LHCN-M2 (cell line): ENCODE measurements at places on chromosomes 6 and 20.
A peak's percentile ranks its signal among the peaks of the same experiment; 100 is the strongest.

DNA sequence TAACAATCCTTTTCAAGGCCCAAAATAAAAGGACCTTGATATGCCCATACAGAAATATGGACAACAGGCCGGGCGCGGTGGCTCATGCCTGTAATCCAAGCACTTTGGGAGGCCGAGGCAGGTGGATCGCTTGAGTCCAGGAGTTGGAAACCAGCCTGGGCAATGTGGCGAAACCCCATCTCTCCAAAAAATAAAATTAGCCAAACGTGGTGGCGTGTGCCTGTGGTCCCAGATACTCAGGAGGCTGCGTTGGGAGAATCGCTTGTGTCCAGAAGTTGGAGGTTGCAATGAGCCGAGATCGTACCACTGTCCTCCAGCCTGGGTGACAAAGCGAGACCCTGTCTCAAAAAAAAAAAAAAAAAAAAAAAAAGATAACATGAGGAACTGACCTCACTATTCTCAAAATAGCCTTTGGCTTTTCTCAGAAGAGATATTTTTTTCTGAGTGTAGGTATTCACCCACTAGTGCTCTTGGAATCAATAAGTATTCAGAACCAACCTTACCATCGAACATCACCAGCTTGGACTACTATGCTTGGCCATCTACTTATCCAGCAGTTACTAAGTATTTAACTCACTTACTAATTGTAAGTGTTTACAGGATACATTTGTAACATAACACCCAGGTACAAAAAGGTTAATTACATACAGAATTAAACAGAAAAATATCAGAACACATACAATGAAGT is 99.2 kb downstream of the OR2B2 start:
- DNase-seq = no peak

GRCh38 chr6:134400941-134401340 is 83.0 kb upstream of the SGK1 start:
- DNase-seq = no peak

- DNase-seq = no peak
Measured at GRCh38 chr6:138219398-138219797, 1.1 kb upstream of the PBOV1 start.

GRCh38 chr20:16575390-16576140 is 2.3 kb upstream of the KIF16B start:
- no peak for DNase-seq

DNA sequence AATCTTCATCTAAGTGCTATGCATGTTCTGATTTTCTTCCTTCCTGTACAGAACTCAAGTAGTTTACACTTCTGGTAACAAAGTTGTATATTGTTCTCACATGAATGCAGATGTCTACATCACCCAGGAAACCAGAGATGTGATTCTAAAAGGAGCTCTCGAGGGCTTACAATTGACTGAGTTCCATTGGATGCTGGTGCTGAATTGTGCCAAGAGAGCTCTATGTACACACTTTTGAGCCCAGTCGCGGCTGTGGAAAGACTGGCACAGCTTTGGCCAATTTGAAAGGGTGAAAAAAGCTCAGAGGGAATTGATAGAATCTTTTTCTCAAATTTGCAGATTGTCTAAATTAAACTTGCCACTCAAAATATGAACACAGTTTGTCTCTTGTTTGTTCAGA is 340.7 kb downstream of the LMBRD1 start:
- no peak for DNase-seq

- DNase-seq = no peak
Measured at GRCh38 chr6:160931378-160932310, 59.9 kb upstream of the MAP3K4 start.

- DNase-seq = peak; percentile 19
Measured at GRCh38 chr6:43896329-43897255, 126.6 kb downstream of the VEGFA start.

GRCh38 chr6:138815797-138816528 is 20.1 kb downstream of the ECT2L start:
- peak; percentile 71 for DNase-seq

DNA sequence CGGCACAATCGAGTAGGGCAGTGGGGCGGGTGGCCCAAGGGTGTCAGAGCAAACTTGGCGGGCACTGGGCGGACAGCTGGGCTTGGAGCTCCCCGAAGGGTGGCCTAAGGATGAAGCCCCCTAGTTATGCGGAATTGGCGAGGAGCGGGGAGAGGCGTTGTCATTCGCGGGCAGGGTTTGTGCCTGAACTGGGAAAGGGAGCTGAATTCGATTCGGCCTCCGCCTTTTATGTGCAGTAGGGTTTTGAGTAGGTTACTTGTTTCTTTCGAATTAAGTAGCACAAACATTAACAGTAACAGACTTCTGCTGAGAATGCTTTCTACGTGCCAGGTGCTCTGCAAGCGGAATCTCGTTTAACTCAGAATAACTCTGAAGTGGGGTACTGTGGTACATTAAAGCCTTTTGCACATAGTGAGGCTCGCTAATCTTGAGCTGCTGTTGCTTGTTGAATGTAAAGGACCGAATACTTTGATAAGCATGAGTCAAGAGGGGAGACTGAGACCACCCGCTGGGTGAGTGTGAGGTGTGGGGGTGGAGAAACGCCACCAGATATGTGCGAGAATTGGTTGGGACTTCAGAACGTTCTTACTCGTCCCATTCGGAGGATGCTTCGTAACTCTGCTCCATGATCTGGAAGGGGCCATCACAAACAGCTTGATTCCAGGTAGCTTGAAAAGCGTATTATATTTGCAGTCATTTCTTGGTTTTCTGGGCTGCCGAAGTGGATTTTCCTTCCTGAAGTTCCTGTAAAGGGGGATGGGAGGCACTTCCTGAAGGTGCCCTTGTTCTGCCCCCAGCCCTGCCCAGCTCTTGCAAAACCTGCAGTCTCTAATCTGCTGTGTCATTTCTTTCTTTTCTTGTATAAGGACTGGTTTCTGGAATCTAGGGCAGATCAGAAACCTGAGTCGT is 833 bp downstream of the RAB5IF start:
- DNase-seq = no peak

DNA sequence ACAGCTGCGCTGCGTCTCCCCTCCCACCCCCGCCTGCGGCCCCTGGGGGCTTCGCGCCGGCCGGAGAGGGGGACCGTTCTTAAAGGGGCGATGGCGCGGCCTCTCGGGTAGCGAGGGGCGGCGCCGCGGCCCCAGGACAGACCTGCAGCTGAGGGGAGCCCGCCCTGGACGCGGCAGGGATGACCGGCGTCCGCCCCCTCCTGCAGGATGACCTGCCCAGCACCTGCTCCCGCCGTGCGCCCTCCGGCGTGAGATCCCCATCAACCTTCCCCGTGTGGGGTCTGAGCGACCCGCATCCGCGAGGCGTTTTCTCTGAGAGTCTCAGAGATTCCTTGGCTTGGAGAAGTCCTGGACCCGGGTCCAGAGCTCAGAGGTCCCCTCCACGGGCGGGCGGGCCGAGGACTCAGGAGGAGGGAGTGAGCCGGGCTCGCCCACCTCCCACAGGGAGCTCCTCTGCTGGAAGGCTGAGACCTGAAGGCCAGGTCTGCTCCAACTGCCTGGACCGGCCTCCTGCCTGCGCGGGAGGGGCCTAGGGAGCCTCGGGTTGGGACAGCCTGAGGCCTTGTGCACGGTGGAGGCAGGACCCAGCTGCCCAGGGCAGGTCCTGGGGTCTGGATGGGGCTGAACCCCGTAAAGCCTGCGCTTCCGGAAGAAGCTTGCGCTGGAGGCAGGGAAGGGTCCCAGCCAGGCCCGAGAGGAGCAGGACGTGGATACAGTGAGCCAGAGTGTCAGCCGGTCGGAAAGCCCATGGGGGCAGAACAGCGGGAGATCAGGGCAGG is 532 bp upstream of the NKAIN4 start:
- no peak for DNase-seq

GRCh38 chr6:33088258-33088930 is 12.6 kb downstream of the HLA-DPB1 start:
- no peak for DNase-seq
